NCI-H524 treated with DMSO at 0.1 percent for 48 hours (cell line): ENCODE measurements at places on chromosomes 11 and 22.

- no peak for DNase-seq
Measured at GRCh38 chr11:8203414-8203715, 34.5 kb upstream of the RIC3 start.

GRCh38 chr11:74462009-74462408, 5.3 kb downstream of the KCNE3 start:
- no peak for DNase-seq

DNA sequence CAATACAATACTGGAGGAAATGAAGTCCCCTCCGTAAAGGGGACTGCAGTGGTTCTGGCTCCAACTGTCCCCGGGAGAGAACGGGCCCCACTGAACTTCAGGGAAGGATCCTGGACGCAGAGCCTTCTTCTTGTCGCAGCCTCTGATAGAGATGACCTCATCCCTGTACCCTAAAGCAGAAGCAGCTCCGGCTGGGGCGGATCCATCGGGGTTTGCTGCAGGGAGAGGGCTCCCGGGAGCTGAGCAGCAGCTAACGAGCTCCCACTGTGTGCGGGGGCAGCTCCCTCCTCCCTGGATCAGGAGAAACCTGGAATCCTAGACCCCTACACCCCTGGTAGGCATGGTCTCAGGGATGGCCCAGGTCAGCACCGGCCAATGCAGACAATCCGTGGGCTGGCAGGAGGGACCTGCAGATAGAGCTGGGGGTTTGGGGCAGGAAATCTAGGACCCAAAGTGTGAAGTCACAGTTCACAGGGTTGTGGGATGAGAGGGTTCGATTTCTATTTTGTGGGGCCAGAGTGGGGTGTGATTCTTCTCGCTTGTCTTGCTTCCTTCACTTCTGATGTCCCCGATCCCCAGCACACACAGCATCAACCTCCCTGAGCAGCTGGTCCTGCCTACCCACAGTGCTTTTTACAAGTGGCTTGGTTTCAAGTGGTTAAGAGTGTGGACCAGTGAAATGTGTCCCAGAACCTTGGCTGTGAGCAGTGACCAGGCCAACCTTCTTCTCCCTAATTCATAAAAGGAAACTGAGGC, 12.9 kb downstream of the KIAA0930 start:
- DNase-seq, result no peak

GRCh38 chr11:69880041-69880825, 61.0 kb upstream of the FGF3 start:
- no peak for DNase-seq

GRCh38 chr11:122633219-122633829, 22.2 kb upstream of the UBASH3B start:
- peak; percentile 25 for DNase-seq
